ENCODE measurements at places on chromosomes 5 and 9.

- peak; percentile 83 for DNase-seq
Measured at GRCh38 chr5:149371296-149371962, 7.7 kb downstream of the IL17B start.

DNA sequence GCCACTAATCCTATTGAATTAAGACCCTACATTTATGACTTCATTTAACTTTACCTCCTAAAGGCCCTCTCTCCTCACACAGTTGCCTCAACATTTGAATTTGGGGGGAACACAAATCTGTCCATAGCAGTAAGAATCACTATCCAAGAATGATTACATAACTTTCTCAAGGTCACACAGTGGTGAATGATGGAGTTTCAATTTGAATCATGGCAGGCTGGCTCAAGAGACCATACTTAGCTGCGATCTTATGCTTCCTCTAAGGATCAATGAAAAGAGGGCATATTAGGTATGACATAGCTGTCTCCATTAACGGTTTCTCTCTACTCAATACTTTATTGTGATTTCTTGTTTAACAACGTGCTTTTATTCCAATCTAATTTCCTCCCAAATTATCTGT is 44.1 kb upstream of the PDE4D start:
- DNase-seq = no peak

GRCh38 chr9:96129747-96130146 is 172.2 kb downstream of the HSD17B3 start:
- DNase-seq = peak; percentile 90

GRCh38 chr9:124259158-124259808 is 1.5 kb downstream of the NEK6 start:
- DNase-seq = peak; percentile 59

GRCh38 chr5:38420691-38421390 is 135.6 kb downstream of the LIFR start:
- DNase-seq = peak; percentile 61

- peak; percentile 93 for DNase-seq
Measured at GRCh38 chr5:134411546-134412266, at the start of gene CDKN2AIPNL. Gene CDKN2AIPNL (minus strand): TSS chr5:134411881. CDS start chr5:134411854, 27 bp downstream.

GRCh38 chr5:178378527-178379484 is 146.2 kb upstream of the PHYKPL start:
- no peak for DNase-seq

DNA sequence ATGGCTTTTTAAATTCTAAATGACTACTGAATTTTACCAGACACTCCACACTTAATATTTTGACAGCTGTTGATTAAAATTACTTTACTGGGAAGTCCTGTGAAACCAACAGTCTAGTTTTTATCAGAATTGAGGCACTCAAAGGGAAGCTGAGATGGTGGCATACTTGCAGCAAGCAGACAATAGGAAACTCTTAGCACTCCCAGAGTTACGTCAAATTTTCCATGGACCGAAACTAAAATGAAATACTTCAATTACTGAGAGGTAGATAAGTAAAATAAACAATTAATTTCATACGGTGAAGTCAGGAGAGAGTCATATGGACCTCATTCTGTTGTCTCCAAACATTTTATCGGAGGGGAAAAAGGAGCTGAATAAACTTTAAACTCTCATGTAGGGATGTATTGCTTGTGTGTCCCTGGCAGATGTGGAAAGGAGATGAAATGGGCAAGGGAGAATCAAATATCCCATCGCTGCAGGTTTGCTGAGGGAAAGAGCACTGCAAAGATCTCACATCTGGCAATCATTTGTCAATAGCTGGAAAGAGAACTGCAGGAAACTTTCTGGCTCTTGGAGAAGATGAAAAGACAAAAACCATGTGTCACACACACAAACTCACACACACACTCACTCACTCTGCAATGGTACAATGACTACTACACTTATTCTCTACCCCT is 189.4 kb downstream of the BNC2 start:
- DNase-seq = no peak

DNA sequence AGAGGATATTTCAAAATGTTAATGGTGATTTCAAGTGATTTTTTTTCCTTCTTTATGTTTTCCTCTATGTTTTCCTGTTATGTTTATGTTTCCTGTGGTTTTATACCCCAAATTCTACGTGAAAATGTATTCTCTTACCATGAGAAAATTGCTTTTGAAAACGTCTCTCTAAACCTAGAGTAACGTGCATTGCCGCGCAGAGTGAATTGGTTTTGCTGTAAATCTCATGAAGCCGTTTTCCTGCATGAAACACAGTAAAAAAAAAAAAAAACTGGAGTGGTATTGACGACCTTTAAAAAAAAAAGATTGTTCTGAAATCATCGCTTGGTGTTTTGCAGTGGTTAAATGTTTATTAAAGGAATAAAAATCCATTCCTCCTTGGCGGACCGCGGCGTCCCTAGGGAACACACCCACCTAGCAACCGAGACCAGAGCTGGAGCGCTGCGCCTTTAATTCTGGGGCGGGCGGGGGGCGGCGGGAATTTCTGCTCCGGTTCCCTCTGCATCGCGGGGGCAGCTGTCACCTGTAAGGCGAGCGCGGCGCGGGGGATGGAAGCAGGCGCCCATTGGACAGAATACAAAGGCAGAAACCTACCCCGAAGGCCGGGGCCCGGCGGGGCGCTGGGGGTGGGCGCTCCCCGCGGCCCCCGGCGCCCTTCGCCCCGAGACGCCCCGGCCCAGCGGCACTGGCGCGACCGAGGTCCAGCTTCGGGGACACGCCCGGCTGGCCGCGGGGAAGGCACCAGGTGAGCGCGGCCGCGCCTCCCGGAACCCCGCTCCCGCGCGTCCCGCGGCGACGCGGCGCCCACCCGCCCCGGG is at the start of gene SOWAHA:
SOWAHA (plus strand) TSS at position 522 of the 818 bp plus-strand sequence. CDS start 320 bp downstream, outside the sequence.
- DNase-seq = peak; percentile 62

GRCh38 chr9:116605060-116605459 is 82.0 kb upstream of the TRIM32 start:
- no peak for DNase-seq

GRCh38 chr9:19788152-19788551 is 685 bp downstream of the SLC24A2 start:
- peak; percentile 83 for DNase-seq

GRCh38 chr9:108544866-108545265 is 310.9 kb downstream of the ACTL7B start:
- no peak for DNase-seq

- DNase-seq = no peak
Measured at GRCh38 chr5:108196276-108196675, 185.6 kb downstream of the FBXL17 start.

GRCh38 chr5:44543511-44543910 is 154.3 kb upstream of the FGF10 start:
- no peak for DNase-seq

- DNase-seq = no peak
Measured at GRCh38 chr9:128809831-128810230, 8.5 kb upstream of the ENDOG start.

GRCh38 chr5:32145378-32145777 is 28.7 kb downstream of the GOLPH3 start:
- no peak for DNase-seq

- no peak for DNase-seq
Measured at GRCh38 chr9:79221084-79221483, 350.7 kb upstream of the TLE4 start.

GRCh38 chr5:43313035-43313853 is at the start of gene HMGCS1:
Gene HMGCS1 (minus strand): TSS chr5:43313412. CDS start chr5:43298965, 14,447 bp downstream.
- DNase-seq = peak; percentile 98

GRCh38 chr5:98436667-98437066 is 336.8 kb upstream of the RGMB start:
- no peak for DNase-seq

- DNase-seq = no peak
Measured at GRCh38 chr5:8788246-8788645, 757.6 kb downstream of the SEMA5A start.

GRCh38 chr9:89746385-89747116 is 141.7 kb downstream of the GADD45G start:
- no peak for DNase-seq

- DNase-seq = peak; percentile 66
Measured at GRCh38 chr9:105157171-105157583, 87.3 kb upstream of the SLC44A1 start.

- DNase-seq = no peak
Measured at GRCh38 chr9:4887556-4887955, 94.8 kb downstream of the RCL1 start.

- DNase-seq = peak; percentile 3
Measured at GRCh38 chr5:12322042-12322441, 417.8 kb upstream of the CTNND2 start.

- DNase-seq = peak; percentile 61
Measured at GRCh38 chr9:133787754-133788025, 49.5 kb upstream of the SARDH start.

DNA sequence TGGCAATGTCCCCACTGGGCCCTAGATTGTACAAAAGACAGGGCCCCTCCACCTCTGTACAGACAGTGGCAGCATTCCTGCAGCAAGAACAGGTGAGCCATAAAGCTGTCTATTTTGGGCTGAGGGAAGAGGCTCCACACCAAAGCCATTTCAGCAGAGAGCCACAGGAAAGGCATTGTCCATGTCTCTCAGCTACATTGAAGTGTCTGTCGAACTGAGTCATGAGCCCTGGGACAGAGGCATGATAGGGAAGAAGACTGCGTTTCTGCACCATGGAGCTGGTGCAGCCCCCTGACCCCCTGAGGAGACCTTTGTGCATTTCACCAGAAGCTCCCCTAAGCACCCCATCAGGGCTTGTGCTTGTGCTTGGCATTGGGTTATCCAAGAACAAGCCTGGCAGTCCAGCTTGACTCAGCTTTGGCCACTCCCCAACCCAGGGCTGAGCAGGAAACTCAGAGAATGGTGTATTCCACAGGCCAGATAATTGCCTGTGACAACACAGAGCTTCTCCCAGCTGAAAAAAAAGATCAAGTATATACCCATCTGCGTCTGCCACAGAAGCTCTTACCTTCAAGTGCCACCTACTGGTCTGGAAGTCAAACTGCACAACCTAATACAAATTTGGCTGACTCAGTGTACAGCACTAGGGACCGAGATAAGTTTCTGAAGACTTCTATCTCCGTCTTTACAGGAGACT is 5.9 kb upstream of the FRMD3 start:
- DNase-seq = peak; percentile 70

- no peak for DNase-seq
Measured at GRCh38 chr9:27117489-27118135, 8.6 kb downstream of the TEK start.

- DNase-seq = no peak
Measured at GRCh38 chr5:58381566-58381965, 78.3 kb downstream of the PLK2 start.

DNA sequence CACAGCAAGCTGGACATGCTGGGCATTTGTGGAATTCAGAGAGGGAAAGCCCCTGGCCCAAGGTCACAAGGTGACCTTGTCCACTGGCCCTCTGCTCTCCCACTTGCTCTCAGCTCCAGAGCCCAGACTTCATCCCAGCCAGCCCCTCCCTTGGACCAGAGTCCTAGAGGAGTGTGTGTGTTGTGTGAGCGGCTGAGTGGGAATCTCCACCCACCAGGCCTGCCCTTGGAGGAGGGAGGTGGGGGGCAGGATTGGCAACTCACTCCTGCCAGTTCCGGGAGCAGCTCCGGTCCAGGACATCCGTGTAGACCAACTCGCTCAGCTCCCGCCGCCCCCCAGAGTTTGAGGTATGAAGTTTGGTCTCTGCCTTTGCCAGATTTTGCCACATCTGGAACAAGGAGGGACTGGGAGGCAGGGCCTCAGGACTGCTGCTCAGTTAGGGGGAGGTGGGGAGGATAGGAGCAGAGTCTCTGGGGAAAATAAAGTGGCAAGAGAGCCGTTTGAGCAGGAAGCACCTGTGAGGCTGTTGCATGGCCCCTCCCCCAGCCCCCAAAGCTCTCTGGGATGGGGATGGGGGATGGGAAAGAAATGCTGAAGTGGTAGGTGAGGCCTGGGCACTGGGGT is 1.4 kb downstream of the MZB1 start:
- DNase-seq = no peak

DNA sequence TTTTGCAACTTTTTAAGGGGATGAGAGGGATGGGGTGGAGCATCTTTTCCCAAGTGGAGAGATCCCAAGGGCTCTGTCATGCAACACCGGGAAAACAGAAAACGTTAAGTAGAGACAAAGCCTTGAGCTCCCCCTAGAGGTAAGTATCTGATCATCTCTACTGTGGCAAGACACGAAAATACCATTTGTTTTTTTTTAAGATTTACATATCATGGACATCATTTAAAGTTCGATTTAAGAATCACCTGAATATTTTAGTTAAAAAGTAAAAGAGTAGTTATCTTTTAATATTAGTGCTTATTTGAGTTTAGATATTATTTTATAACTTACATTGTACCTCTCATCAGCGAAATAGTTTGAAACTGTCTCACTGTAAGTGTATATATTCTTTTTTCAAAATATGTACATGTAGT is 200.4 kb downstream of the LRRC70 start:
- peak; percentile 84 for DNase-seq

DNA sequence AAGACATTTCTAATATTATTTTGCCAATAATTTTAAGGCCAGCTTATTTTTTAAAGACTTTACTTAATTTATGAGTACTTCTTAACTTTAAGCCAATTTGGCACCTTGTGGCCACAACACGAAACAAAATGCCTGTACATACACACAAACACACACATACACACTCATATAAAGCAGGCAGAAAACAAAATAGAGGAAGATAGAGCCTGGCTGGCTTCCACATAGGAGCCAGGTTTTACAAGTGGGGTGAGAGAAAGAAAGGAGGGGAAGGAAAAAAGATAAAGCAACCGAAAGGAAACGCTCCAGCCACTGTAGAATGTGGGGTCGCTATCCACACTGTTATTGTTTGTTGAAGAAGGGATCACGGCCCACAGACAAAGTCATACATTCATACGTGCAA is 10.4 kb downstream of the GMCL2 start:
- DNase-seq = no peak

- no peak for DNase-seq
Measured at GRCh38 chr9:5762421-5762820, 70.5 kb downstream of the ERMP1 start.

GRCh38 chr5:77305956-77306355 is 95.5 kb downstream of the PDE8B start:
- no peak for DNase-seq

GRCh38 chr5:135843571-135844337 is 9.3 kb downstream of the SLC25A48 start:
- DNase-seq = no peak

DNA sequence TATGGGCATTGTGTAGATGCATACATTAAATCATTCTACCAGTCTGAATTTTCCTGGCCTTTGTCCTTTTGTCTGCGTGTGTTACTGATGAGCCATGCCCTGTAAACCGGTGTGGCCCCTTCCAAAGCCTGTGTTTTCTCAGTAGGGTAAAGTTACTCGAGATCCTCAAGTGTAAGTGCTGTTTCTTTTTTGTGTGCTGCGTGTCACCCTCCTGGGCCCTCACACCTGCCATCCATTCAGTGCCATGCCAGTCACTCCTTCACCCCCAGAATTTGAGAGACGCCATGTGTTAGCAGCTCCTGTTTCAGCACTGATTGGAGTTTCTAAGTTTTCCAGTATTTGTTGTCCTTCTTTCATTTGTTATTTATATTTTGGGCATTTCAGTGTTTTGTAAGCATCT is 288.2 kb downstream of the FANCC start:
- DNase-seq = no peak

DNA sequence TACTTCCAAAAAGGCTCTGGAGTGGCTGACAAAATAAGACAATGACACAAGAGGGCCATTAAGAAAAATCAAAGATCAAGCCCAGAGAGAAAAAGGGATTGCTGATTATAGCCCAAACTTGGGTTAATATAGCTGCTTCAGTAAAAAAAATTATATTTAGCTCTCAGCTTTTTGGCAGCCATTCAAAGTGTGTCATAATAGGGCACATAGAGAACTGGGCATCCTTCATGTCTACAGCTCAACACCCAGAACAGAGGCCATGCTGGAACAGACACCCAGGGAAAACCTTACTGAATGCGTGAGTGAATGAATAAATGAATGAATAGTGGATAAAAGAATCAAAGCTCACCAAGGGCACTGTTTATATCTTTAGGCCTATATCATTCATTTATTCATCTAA is 110.1 kb downstream of the SLIT3 start:
- no peak for DNase-seq

All from neural progenitor cell (in vitro differentiated cells).